ENCODE measurements at places on chromosomes 16 and 17.

DNA sequence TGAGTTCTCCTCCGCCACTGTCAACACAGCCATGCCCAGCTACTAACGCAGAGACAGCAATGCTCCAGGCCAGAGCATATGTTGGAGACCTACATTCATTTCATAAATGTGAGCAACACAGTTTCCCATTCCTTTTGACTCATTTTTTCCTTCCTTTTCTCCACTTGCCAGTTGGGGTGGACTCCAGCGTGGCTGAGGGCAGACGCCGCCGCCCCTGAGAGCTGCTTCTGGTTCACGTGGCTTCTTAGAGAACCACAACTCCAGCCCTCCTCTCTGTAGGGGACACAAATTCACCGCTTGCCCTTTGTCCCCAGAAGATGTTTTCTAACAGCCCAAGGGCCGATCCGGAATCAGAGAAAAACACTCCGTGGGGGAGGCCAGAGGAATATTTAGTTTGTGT, 45.8 kb upstream of the ZCCHC14 start:
- no peak for DNase-seq

GRCh38 chr17:39246274-39246673, 20.5 kb upstream of the STAC2 start:
- DNase-seq: no peak

GRCh38 chr16:471353-472198, 46.1 kb downstream of the RAB11FIP3 start:
- no peak for DNase-seq

GRCh38 chr17:76017481-76018339, 9.4 kb downstream of the EVPL start:
- DNase-seq: no peak

- no peak for DNase-seq
Observed at GRCh38 chr17:73043686-73044581, 48.6 kb downstream of the SLC39A11 start.

DNA sequence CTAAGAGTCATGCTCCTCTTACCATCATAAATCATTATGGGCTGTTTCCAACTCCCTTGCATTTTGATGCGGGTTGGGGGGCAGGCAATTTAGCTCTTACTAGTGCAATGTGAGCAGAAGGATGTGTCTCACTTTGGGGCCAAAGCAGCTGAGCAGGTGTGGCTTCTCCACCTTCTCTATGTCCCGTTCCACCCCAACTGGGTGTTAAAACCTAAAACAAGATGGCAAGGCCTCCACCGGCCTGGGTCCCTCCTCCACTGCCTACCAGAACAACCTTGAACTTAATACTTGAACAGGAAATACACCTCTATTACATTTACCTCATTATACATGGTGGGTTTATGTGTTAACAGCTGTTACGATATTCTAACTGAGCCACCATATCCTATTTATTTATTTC, 52.8 kb downstream of the TOX3 start:
- DNase-seq: no peak

DNA sequence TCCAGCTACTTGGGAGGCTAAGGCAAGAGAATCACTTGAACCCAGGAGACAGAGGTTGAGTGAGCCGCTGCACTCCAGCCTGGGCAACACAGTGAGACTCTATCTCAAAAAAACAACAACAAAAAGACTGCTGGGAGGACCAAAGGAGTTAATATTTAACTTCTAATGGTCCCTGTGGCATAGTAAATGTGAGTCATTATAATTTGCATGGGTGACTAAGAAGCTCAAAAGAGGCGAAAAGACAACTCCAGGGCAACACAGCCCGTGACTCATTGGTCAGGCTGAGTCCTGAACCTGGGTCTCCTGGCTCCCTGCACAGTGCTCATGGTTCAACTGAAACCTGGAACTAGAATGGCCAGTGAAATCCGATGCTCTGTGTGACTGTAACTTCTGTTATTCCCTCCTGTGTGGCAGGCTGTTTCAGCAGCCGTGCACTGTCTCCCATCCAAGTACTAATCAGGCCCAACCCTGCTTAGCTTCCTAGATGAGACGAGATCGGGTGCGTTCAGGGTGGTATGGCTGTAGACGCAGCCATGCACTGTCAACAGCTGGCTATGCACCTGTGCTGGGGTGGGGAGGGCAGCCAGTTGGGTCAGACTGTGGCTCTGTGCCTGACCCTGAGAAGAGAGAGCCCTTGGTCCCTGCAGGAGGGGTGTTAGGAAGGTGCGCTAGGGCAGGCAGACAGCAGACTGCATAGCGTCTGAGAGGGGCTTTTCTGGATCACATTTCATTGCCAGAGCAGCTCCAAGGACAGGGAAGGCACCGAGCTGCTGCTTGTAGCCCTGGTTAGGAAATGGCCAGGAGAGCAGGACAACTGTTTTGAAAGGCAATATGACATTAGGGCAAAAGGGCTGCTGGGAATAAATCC, 14.5 kb upstream of the GPRC5C start:
- DNase-seq: no peak
